ENCODE measurements at places on chromosomes 2 and 18.
A peak's percentile ranks its signal among the peaks of the same experiment; 100 is the strongest.

DNA sequence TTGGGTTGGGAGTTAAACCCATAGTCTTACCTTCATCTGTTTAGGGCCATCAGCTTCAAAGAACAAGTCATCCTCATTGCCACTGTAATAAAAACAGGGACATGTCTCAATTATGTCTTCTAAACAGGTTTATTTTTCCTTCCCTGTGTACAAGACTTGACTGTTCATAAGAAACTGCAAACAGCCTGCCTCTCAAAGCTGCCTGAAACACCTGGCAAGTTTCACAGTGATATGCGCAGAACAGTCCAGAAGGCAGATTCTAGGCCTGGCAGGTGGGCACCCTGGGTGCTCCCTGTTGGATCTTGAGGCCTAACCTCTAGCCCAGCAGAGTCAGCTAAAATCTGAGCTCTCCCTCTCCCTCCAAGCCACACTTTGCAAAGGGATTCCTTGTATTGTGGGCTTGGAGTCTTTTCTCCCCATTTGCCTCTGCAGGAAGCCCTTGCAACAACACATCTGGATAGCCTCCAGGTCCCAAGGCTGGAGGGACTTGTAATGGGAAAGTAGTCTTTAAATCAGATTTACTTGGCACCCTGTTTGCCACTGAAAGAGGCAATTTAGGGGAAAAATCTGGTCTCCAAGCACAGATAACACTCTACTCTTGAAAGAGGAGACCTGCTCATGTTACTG lies 930 bp downstream of the IL1B start:
- no peaks in the 10 kb centered on the region for H3K4me1 ChIP-seq
- peaks cover 12% of the 10 kb centered on the region for H3K27me3 ChIP-seq
- no peak for DNase-seq
- H3K4me3 ChIP-seq, result no peak overlapping the region

DNA sequence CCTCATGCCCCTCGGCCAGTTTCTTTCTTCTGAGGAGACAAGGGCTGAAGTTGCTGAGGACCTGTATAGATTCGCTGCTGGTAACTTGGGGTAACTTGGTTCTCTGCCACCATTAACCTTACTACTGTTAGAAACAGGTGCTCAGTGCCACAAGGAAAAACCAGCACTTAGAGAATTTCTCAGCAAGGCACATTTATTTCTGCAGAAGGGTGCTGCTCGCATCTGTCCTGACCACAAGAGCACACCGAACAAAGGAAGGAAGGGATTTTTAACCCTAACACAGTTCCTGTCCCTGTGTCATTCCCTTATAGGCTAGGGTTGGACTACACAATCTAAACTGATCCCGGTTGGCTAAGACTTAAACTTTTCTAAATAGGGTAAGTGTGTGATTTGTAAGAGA lies 154.1 kb downstream of the SOCS6 start:
- peaks cover 3% of the 10 kb centered on the region for H3K27me3 ChIP-seq
- H3K27ac ChIP-seq, result no peak overlapping the region
- H3K4me1 ChIP-seq, result no peaks in the 10 kb centered on the region
- DNase-seq, result no peak

GRCh38 chr2:170095380-170095779 lies 82.6 kb upstream of the MYO3B start:
- H3K27me3 ChIP-seq, result peaks cover 7% of the 10 kb centered on the region
- H3K27ac ChIP-seq, result no peak overlapping the region
- H3K4me1 ChIP-seq, result no peaks in the 10 kb centered on the region
- H3K4me3 ChIP-seq, result no peak overlapping the region
- no peak for DNase-seq

DNA sequence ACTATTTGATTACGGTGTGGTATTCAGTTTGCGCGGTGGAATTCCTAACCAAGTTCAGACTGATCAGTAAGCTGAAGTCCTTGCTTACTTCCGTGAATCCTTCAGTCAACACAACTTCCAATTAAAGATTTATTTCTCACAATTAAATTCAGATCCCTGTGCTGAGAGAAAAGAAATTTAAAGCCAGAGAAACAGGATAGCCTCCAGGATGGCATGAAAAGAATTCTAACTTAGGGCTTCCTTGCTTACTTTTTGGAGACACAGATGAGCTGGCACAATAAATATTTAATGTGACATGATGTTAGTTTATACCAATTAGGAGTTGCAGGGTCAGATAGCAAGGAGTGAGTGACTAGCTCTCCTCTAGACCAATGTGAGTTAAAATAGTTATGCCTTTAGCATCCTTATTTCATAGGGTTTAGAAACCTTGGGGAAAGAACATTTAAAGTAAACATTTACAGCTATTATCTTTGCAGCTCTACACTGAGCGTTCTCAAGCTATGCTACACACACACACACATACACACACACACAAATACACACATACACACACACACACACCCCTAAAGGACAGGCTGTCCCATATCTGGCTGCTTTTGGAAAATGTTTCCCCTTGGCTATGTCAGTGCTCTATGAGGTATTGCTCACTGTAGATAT lies 151.0 kb downstream of the TRIB2 start:
- no peak overlapping the region for H3K27ac ChIP-seq
- no peak for DNase-seq
- H3K27me3 ChIP-seq, result peaks cover 5% of the 10 kb centered on the region
- peaks cover 4% of the 10 kb centered on the region for H3K36me3 ChIP-seq
- H3K4me1 ChIP-seq, result peaks cover 1% of the 10 kb centered on the region

DNA sequence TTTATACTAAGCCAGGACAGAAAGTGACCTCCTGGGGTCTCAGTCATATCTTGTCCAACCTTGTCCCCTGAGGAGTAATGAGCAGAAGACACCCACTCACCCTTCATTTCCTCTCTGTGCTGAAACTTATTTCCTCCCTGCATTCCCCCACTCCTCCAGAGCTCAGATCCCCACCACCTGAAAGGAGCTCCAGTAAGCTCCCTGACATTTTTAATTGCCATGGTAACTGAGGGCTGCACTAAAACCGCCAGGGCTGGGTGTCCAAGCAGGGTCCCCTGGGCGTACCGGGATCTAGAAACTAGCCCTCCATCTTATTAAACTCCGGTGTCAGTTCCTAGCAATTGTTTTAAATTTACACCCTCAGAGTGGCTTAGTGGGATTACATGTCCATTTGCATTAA lies 393.3 kb upstream of the HNRNPA3 start:
- H3K4me1 ChIP-seq, result peaks cover 19% of the 10 kb centered on the region
- no peak overlapping the region for H3K27ac ChIP-seq
- no peaks in the 10 kb centered on the region for H3K36me3 ChIP-seq
- H3K4me3 ChIP-seq, result no peak overlapping the region

DNA sequence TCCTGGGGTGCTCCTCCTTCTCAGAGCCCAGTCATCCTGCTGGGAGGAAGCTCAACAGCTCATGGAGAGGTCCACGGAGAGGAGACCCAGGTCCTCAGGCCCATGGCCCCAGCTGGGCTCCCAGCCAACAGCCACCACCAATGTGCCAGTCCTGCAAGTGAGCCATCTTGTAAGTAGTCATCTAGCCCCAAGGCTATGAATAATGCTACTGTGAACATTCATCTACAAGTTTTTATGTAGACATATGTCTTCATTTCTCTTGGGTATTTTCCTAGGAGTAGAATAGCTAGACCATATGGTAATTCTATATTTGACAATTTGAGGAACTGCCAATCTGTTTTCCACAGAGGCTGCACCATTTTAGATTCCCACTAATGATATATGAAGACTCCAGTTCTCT lies 166.1 kb downstream of the MTCL1 start:
- no peaks in the 10 kb centered on the region for H3K4me1 ChIP-seq
- no peaks in the 10 kb centered on the region for H3K36me3 ChIP-seq
- no peak overlapping the region for H3K27ac ChIP-seq
- H3K27me3 ChIP-seq, result peaks cover 2% of the 10 kb centered on the region
- no peak overlapping the region for H3K4me3 ChIP-seq
- DNase-seq, result no peak

GRCh38 chr2:212929116-212929515 lies 222.3 kb downstream of the IKZF2 start:
- DNase-seq, result no peak
- no peak overlapping the region for H3K4me3 ChIP-seq
- no peak overlapping the region for H3K27ac ChIP-seq
- H3K36me3 ChIP-seq, result no peaks in the 10 kb centered on the region

DNA sequence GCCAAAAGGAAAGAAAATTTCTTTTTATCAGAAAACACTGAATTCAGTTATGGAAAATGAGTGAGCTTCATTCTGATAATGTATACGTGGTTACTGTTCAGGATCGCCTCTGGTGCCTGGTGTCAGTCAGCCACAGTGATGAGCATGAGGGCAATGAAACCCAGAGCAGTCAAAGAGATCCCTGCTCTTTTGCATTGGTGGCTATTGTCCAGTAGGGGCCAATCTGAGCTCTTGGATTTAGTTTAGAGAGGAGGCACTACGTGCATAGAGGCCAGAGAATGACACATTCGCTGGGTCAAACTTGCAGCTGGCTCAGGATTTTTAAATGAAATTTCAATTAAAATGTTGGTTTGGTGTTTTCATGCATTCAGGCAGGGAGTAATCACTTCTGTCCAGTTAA lies 522.9 kb downstream of the TMEM182 start:
- H3K4me3 ChIP-seq, result no peak overlapping the region
- DNase-seq, result no peak
- no peak overlapping the region for H3K27ac ChIP-seq
- H3K27me3 ChIP-seq, result no peaks in the 10 kb centered on the region

GRCh38 chr2:51791496-51791895 lies 759.6 kb upstream of the NRXN1 start:
- no peak overlapping the region for H3K27ac ChIP-seq
- no peaks in the 10 kb centered on the region for H3K27me3 ChIP-seq
- no peak for DNase-seq
- H3K4me1 ChIP-seq, result no peaks in the 10 kb centered on the region
- H3K4me3 ChIP-seq, result no peak overlapping the region
- H3K36me3 ChIP-seq, result no peaks in the 10 kb centered on the region

GRCh38 chr2:25305775-25306174 lies 36.0 kb downstream of the DNMT3A start:
- no peak overlapping the region for H3K27ac ChIP-seq
- peaks cover 96% of the 10 kb centered on the region for H3K4me1 ChIP-seq
- no peaks in the 10 kb centered on the region for H3K27me3 ChIP-seq
- no peak overlapping the region for H3K4me3 ChIP-seq

GRCh38 chr2:56191617-56192016 lies 7.8 kb downstream of the CCDC85A start:
- H3K4me3 ChIP-seq, result no peak overlapping the region
- no peak for DNase-seq
- H3K27me3 ChIP-seq, result peaks cover 39% of the 10 kb centered on the region
- H3K27ac ChIP-seq, result no peak overlapping the region

DNA sequence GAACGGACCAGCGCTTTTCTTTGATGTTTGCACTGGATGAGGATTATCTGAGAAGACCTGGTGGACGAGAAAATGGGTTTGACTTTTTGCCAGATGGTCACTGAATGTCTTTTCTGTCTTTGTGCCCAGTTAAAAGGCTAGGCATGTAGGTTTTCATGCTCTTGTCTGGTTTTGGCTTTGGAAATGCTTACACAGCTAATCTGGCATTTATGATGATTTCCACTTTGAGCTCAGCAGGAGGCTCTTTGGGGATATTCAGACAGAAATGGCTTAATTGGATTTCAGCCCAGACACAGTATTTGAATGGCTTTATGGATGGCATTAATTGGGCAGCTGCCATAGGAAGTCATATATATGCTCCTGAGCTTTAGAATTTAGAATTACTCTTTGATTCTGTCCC lies 59.6 kb downstream of the NCK2 start:
- no peak for DNase-seq
- peak overlapping the region; percentile 86 for H3K27ac ChIP-seq
- H3K36me3 ChIP-seq, result peaks cover 41% of the 10 kb centered on the region
- no peaks in the 10 kb centered on the region for H3K27me3 ChIP-seq
- no peak overlapping the region for H3K4me3 ChIP-seq
- H3K4me1 ChIP-seq, result peaks cover 93% of the 10 kb centered on the region

DNA sequence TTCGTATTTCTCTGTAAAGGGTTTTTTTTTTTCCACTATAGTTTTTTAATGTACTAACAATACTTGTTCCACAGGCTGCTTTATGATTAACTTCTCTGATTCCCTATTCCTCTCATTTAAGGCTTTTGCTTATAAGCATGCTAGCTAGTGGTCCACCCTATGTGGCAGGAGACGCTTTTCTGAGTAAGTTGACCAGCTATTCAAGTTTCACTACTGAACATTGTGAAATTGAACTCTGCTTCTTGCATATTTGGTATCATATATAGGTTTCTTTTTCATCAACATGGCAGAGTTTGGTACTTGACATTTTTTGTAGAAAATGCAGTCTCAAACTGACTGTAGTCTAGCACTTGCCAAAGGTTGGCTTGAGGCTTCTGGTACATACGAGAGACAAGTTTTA lies 74.2 kb downstream of the OTX1 start:
- DNase-seq, result no peak
- no peak overlapping the region for H3K4me3 ChIP-seq
- no peaks in the 10 kb centered on the region for H3K4me1 ChIP-seq
- H3K27me3 ChIP-seq, result no peaks in the 10 kb centered on the region
- H3K36me3 ChIP-seq, result peaks cover 3% of the 10 kb centered on the region

DNA sequence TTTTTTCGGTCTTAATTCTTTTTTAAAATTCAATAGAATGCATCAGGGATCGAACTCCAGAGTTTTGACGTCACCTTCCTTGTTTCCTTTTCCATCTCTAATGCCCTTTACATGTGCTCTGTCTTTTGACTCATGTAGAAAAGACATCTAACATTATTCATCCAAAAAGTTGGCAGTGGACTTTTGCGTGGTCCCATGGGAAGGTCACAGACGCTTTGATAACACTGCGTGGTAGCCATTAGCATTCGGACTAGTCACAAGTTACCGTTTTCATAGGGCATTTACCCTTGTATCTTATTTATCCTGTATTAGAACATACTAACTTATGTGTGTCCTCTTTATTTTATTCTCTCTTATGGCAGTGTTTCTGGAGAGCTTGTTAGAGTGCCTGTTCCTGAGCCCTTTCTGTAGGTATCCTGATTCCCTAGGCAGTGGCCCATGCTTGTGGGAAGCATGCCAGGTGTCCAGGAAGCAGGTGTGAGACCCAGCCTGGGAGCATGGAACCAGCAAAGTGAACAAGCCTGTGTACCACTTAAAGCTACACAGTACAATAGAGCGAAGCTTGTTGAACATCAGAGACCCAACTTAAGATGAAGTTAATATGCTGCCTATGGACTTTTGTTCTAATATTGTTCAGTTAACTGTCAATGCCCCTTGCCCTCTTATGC lies 73.6 kb upstream of the RBM44 start:
- H3K4me3 ChIP-seq, result no peak overlapping the region
- peaks cover 44% of the 10 kb centered on the region for H3K4me1 ChIP-seq
- no peak for DNase-seq
- peaks cover 15% of the 10 kb centered on the region for H3K36me3 ChIP-seq
- H3K27ac ChIP-seq, result no peak overlapping the region

DNA sequence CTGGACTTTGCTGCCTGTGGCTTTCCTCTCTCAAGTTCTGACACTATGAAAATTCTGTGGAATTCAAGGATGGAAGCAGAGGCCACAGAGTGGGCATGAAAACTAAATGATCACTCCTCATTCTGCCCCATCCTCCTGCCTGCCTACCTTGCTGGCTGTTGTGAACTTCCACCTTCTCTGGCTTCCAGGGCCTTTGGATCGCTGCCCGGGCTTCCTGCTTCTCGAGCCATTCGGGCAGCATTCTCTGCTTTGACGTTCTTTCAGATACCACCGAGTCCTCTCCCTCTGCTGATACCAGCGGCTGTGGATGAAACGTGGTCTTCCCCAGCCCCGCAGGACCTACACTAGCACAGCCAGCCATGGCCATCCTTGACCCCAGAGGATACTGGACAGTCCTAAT lies 327.7 kb upstream of the SLC14A2 start:
- no peak overlapping the region for H3K4me3 ChIP-seq
- peaks cover 2% of the 10 kb centered on the region for H3K27me3 ChIP-seq
- H3K36me3 ChIP-seq, result no peaks in the 10 kb centered on the region
- H3K4me1 ChIP-seq, result no peaks in the 10 kb centered on the region
- no peak overlapping the region for H3K27ac ChIP-seq

- no peak overlapping the region for H3K27ac ChIP-seq
- H3K4me1 ChIP-seq, result no peaks in the 10 kb centered on the region
- DNase-seq, result no peak
- H3K36me3 ChIP-seq, result no peaks in the 10 kb centered on the region
- H3K4me3 ChIP-seq, result no peak overlapping the region
These were observed 274.7 kb downstream of the HAUS1 start for GRCh38 chr18:46378864-46379207.

Data from activated naive CD4-positive, alpha-beta T cell treated with anti-CD3 and anti-CD28 coated beads for 36 hours (primary cell).